ENCODE measurements at places on chromosomes 7 and 10. TPM values are rescaled to one million over a fixed set of nuclear protein-coding genes. Genes with fewer than 3 reads are reported as not detected.

SAP25 gene
- 0.30 TPM for total RNA-seq

- no peak for DNase-seq
These were observed 90.9 kb upstream of the IKZF1 start for GRCh38 chr7:50213622-50214017.

DNA sequence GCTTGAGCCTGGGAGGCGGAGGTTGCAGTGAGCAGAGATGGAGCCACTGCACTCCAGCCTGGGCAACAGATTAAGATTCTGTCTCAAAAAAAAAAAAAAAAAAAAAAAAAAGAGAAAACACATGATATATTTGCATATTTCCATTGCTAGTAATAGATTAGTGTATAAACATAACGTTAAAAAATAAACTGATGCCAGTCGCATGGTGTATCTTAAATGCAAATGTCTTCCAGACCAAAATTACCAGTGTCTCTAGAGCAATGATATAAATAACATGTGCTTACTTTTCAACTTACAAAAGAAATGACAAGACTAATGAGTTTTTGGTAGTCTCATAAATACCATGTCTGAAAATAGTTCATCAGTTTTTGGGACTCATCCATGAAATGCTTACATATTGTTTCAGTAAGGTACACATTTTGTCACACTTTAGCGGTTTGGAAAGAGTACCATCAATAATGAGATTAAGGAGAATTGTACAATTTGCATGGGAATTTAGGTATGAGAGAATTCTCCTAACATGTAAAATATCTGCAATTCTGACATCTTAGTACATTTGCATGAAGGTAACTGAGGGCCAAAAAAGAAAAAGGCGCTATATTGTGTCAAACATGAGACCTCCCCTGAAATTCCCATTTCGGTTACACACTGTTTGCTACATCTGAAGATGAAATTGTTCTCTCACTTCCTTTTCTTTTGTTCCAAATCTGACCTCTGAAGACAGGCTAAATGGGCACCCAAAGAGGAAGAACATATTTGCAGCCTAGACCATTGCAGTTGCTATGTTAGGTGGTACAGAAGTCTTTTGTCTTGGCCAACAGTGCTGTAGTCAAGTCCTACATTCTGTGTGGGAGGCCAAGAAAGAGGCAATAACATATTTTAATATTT, 51.5 kb upstream of the PIP4K2A start:
- no peak for DNase-seq

- DNase-seq, result no peak
These were observed 110.4 kb downstream of the COL28A1 start for GRCh38 chr7:7425321-7425720.
